ENCODE measurements at places on chromosomes 4 and X.

DNA sequence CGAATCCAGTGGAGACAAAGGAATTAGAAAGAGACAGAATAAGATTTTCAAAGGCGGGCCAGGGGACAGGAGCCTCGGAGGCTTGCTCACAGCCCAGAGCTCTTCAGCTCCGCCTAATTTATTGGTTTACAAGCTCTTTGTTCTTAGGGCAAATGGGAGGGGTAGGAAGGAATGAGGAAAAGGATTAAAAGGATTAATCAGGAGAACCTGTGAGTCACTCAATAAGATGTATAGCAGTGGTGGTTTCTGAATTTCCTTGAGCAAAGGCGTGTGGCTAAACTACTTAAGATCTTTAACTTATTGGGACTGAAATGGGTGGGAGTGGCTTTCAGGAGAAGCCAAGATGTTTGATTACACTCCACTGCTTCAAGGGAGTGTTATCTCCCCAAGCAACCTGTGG, 456.0 kb upstream of the SPANXN1 start:
- peak; percentile 78 for DNase-seq

DNA sequence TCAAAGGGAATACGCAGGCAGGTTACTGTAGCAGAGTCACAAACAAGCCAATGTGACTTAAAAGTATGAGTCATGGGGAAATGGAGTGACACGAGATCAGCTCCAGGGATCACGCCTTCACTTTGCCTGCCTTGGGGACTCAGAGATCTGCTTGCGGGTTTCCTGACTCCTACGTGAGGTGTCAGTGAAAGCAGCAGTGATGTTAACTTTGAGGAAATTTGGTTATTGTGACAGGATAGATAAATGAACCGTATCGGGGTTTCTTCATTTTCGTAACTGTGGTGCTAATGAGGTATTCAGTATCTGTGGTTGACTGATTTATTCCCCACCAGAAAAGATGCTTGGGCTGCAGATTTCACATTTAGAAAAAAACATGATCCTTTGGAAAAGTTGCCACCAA, 383.3 kb upstream of the ZFP42 start:
- no peak for DNase-seq

- no peak for DNase-seq
These were observed 37.9 kb downstream of the RGS12 start for GRCh38 chr4:3330707-3331106.

GRCh38 chr4:183831683-183832082, 73.4 kb upstream of the STOX2 start:
- DNase-seq, result no peak

DNA sequence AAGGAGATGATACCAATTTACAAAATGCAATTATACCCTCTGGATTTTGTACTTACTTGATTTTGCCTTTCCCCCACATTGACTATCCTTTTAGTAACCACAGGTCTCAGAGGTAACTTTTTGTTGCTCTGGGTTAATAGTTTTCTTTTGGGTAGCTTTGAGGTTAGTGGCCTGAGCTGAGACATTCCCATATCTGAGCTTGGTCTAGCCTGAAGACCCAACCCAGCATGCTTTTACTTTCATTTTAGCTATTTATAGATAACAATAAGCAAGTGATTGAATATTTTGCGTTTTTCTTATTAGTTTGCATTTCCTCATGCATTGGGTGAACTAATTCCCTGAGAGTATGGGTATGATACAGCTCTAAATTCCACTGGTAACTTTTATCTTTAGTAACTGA, 11.8 kb downstream of the HTN1 start:
- no peak for DNase-seq

GRCh38 chr4:113740857-113741379, 20.6 kb downstream of the CAMK2D start:
- DNase-seq, result peak; percentile 20

DNA sequence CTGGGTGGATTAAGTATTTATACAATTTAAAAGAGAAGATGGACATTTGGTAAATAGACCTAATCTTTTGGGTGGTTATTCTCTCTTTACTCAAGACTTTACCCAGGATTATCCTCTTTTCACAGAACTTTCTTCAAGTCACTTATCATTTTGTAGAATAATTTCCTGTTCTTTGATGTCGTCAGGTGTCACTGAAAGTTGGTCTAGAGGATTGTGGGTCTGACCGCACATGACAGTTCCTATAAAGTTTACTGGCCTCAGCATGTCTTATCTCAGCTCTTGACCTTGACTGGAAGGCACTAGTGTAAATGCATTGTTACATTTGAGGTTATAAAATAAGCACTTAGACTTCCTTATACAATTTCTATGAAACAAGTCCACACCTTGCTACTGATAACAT, 139.9 kb upstream of the SLC4A4 start:
- no peak for DNase-seq

DNA sequence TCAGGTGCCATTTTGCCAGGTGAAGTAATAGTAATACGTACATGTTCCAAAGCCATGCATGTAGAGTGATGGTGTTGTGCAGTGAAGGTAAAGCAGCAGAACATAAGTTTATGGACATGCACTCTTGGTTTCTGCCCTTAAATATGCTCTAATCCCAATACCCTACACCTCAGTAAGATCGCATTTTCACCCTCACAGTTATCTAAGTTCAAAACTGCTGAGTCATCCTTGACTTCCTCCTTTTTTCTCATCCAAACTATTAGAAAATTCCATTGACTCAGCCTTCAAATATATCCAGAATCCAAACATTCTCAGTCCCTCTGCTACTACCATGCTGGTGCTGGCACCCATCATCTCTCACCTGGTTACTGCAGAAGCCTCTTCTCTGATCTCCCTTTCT, 652.9 kb upstream of the IGFBP7 start:
- no peak for DNase-seq

GRCh38 chrX:82320569-82320968, 1118.7 kb downstream of the SH3BGRL start:
- DNase-seq, result no peak

GRCh38 chr4:184699941-184700340, 34.0 kb downstream of the CENPU start:
- no peak for DNase-seq

DNA sequence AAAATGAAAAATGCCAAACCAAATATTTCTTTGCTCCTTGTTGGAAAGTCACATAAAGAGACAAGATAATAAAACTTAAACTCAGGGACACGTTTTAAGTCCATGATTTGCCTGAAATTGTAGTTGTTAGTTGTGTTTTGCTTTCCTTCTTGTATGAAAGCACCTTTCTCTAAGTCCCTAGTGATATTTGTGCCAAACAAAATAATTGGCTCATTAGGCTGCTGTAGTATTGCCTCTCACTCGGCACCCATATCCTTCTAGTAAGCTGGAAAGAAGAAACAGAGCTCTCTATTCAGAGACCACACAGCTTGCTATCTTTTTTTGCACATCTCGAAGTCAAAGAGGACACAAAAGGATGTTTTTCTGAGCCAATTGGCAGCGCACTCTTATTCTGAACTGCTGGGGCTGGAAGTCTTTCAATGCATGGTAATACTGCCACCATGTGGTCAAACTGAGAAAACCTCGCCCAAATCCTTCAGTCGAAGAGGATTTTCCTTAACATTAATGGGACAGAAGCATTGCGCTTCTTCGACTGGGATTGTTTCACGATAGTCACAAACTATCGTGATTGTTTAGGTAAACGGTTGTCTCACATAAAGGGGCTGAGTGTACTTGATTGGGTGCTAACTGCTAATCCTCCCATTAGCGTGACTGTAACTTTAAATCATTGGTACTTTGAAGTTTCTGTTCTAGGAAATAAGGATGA, 571.9 kb upstream of the LCORL start:
- peak; percentile 51 for DNase-seq

GRCh38 chr4:87030755-87031441, 96.1 kb downstream of the AFF1 start:
- no peak for DNase-seq

GRCh38 chr4:135244056-135244455, 1042.5 kb upstream of the PABPC4L start:
- DNase-seq, result no peak

DNA sequence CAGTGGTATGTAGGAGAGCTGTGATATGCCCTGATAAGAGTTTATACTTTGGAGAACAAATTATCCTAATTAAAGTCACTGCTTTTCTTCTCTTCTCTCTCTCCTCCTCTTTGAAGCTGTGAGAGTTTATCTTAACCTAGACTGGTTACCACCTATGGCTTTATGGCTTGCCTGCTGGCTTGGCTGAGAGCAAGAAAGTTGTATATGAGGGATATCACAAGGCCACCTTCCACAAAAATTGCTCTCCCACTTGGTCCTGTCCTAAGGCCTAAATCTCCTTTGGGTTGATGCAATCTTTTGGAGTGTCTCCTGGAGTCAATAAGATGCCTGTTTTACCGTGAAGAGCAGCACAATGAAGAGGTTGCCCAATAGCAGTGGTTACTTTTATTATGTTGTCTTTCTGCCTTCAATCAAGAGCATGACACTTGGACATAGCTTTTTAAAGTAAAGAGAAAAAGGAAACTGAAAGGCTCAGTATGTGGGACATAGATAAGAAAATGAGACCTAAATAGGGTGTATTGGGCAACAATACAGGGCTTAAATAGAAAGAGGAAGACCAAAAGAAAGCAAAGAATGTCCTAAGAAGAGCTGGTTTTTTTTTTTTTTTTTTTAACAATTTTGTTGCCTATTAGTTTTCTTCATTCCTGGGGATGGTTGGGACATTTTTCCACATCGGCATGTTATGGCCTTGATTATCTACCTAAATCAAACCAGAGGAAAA, 9.2 kb downstream of the GUCY1A1 start:
- DNase-seq, result no peak

DNA sequence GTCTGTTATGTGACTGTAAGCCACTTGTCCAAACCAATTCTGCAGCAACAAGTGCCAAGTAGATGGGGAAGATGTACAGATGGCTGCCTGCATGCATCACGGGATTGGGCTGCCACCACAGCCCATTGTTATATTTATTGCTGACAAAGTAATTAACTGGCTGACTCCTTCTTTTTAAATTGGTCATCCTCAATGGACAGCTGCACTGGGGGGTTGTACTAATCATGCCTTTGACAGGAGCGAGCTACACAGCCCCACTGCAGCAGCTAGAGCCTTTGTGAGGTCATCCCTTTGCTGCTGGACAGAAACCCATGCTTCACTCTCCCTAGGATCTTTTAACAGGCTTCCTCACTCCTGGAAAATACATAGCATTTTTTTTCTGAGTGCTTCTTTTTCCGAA, 146.7 kb upstream of the CXXC4 start:
- DNase-seq, result no peak

DNA sequence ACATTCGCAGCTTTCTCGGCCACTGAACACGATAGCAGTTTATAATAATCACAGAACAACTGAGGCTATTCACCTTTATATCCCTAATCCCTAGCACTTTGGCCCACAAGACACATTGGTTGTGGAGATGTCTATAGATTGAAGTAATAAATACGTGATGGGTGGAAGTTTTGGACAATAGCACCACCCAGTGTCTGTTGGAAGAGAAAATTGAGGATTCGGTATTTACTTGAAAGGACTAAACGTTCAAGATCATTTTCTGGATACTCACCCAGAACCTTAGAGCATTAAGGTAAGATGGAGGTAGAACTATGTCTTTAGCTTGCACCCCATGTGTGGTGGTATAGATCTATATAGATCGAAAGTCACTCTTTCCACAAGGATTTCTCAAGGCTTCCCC, 787 bp upstream of the TMSB15A start:
- peak; percentile 6 for DNase-seq

- no peak for DNase-seq
These were observed 101.2 kb downstream of the TRAPPC11 start for GRCh38 chr4:183760326-183760725.

DNA sequence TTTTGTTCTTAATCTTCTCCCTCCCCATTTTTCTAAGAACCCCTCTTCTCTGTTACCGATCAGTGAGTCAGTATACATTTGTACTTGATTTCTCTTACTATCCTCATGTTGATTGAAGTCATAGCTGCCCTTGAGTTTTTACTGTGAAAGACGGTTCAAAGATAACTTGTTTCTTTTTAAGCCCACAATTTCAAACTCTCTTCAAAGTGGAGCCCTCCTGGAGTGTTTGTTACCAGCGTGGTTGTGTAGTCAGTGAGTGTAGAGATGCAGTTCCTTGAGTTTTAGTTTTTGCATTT, 7.9 kb downstream of the PPP1R3F start:
- no peak for DNase-seq

Measured in mammary epithelial cell (primary cell).